AML-193 (cell line): ENCODE measurements at places on chromosomes 3 and 15.

GRCh38 chr3:171306631-171307030 is 153.6 kb downstream of the TNIK start:
- DNase-seq = no peak

DNA sequence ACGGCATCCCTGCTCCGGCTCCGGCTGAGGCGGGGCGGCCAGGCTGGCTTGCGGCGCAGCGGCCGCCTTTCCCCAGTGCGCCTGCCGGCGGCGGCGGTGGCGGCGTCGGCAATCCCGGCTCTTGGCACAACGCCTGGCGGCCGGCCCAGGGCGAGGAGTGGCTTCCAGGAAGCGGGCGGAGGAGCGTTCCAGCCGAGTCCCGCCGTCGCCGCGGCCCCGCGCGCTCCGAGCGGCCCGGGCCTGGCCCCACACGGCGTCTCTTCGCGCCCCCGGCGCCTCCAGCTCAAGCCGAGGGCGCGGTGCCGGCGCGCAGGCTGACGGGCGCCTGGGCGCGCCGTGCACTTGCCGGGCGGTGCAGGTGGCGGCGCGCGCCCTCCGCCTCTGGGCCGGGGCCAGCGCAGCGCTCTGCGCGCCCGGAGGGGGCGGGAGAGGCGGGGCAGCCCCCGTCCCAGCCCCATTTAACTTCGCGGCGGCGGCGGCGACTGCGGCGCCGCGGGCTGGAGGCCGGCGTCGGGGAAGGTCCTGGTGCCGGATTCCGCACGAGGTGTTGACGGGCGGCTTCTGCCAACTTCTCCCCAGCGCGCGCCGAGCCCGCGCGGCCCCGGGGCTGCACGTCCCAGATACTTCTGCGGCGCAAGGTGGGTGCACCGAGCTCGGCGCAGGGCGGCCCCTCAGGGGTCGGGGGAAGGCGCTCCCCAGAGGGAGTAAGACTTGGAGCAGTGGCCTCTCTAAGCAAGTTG is at the start of gene ADAMTSL3:
ADAMTSL3 (plus strand) TSS at position 485 of the 740 bp plus-strand sequence. CDS start 1,639 bp downstream, outside the sequence.
- DNase-seq = no peak

GRCh38 chr15:93150910-93151881 is 62.2 kb upstream of the RGMA start:
- DNase-seq = no peak

DNA sequence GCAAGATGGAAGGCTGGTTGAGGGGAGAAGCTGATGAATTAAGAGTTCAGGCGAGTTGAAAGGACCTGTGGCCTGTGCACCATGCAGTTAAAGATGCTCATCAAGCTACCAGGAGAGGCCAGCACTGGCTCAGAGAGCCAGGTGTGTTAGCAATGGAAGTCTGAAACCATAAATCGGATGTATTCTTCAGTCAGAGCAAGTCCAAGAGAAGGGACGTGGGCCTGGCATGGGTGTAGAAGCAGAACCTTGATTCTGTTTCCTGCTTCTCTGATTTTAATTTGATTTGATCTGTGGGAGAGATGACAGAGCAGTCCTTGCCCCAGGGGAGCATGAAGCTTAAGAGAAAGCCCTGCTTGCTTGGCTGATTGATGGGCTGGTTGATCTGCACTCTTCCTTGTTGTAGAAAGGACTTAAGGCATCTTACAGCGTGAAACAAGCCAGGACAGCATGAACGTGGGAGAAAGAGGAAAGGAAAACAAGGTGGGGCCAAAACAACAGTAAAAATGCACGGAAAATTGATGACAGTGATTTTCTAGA is 10.9 kb downstream of the TM6SF1 start:
- no peak for DNase-seq

GRCh38 chr15:45903283-45903682 is 268.5 kb downstream of the SQOR start:
- no peak for DNase-seq

- DNase-seq = peak; percentile 13
Measured at GRCh38 chr3:4656059-4656458, 162.9 kb downstream of the ITPR1 start.

- DNase-seq = no peak
Measured at GRCh38 chr3:63673111-63673510, 20.6 kb downstream of the SNTN start.

DNA sequence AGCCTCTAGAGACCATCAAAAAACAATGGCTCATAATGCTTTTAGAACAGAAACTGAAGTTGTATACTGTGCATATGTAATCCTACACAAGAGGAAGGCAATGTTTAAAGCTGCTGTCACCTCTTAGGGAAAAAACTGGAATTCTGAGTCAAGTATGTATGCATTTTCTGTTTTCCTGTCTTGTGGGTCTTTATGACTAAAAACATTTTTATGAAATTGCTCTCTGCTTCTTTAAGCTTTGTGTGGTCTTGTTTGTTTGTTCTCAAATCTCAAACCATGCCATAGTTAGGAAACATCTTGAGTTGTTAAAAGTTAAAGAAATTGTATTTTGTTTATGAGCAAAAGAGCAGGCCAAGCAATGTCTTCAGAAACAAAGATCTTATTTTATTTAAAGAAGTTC is 80.9 kb upstream of the SOX2 start:
- DNase-seq = no peak

GRCh38 chr15:64483749-64484148 is 23.4 kb downstream of the ZNF609 start:
- DNase-seq = no peak

DNA sequence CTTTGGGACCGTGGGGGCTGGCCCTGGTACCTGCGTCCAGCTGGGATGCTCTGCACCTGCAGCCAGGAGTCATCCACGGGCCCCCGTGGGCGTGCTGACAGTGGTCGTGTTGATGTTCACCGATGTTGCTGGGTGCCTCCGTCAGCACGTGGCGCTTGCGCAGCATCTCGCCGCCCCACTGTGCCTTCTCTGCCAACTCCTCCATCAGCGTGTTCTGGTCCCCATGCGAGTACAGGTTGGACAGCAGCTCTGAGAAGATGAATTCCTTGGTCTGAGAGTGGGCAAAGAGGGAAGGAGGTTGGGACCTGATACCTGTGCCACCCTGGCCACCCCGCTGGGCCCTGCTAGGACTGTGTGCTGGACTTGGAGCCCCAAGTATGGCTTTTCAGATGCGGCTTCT is 61.4 kb downstream of the ADAMTS7 start:
- no peak for DNase-seq

GRCh38 chr3:105846809-105847208 is 22.0 kb downstream of the CBLB start:
- no peak for DNase-seq
